ENCODE measurements at places on chromosomes 16 and 17.

- no peak for DNase-seq
These were observed 43.7 kb downstream of the CRISPLD2 start for GRCh38 chr16:84863481-84863814.

GRCh38 chr17:31509805-31510177, 118.3 kb downstream of the RAB11FIP4 start:
- no peak for DNase-seq

DNA sequence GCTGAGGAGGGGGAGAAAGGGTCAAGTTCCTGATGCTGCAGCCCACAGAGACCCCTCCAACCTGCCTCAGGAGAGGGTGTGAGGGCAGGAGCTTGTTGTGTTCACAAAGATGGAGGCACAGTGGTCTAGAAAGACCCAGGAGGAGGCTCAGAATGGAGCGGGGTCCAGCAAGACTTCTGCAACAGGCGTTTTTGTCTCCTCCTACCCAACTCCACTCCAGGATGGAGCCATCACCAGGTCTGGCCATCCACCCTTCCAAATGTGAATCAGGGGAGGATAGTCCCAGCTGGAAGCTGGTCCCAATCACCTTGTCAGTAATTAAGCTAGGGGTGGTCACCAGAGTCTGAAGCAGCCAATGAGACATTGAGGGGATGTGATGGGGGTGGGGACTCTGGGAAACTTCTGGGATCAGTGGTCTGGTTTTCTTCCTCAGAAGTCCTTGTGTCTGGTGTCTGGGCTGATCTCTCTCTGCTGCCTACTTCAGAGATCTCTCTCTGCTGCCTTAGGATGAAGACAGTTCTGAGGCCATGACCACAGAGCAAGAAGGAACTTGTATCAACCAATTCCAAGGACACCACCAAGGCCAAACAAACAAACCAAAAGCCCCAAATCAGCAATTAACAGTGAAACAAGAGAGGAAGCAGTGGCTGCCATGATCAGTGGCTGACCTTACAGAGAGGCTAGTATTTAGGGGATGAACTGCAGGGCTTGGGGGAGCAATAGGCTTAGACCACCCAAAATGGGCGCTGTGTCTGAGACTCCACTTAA, 14.5 kb downstream of the CD300LB start:
- no peak for DNase-seq

DNA sequence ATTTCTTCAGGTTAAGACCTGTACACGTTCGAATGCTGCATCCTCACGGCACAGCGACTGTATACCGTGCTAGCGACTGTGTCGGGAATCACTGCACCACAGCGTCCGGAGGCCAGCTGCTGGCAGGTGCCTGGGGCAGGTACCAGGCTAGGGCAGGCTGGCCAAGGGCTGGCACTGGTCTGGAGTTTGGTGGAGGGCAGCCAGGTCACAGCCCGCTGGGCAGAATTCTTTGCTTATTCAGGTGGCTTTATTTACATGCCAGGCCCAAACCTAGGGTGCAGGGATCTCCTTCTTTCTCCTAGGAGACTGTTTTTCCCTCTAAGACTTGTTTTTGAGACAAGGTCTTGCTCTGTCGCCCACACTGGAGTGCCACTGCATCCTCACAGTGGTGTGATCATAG, 37.9 kb downstream of the COTL1 start:
- DNase-seq, result peak; percentile 47

- no peak for DNase-seq
These were observed 48.1 kb upstream of the CHMP6 start for GRCh38 chr17:80943346-80944145.

- DNase-seq, result no peak
These were observed 225.6 kb downstream of the MSI2 start for GRCh38 chr17:57481910-57482391.

- no peak for DNase-seq
These were observed 118.2 kb downstream of the CDH13 start for GRCh38 chr16:82744958-82745357.

GRCh38 chr16:84467256-84467655, 37.2 kb downstream of the MEAK7 start:
- no peak for DNase-seq

DNA sequence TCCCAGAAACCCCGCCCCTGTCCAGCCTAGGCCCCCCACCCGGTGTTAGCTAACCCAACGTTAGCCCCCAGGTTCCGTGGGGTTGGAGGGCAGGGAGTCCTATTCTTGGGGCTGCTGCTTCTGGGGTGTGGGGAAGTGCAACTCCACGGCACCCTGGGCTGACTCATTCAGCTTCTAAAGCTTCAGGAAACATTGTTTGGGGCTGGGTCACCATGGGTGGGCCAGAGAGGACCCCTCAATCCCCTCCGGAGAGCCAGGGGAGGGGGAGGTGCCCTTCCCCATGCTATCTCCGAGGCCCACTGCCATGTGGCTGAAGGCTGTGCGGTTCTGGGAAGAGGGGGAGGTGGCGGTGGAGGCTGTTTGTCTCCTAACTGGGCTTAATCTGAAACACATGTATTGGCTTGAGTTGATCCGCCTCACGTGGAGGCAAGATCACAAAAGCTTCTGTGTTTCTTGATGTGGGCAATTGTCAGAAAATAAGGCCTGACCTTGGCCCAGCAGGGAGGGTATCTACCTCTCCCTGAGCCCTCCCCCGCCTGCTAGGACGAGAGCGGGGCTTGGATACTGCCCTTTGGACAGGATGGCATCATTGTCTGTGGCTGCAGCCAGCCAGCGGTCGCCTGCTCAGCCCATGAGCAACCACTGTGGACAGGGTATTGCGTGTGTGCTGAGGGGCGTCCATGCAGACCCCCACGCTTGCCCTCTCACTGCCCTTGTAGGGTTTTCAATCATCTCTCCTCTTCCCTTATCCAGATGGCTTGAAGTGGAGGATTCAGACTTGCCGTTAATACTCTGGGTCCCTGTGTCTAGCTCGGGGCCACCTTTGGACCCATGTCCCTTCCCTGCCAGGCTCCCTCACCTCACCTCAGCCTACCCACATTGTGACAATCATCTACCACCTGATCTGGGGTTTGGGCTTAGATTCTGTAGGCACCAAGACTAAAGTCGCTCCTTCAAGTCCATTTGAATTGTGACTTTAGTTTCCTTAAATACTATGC, 1.3 kb downstream of the SERPINF1 start:
- DNase-seq, result no peak

DNA sequence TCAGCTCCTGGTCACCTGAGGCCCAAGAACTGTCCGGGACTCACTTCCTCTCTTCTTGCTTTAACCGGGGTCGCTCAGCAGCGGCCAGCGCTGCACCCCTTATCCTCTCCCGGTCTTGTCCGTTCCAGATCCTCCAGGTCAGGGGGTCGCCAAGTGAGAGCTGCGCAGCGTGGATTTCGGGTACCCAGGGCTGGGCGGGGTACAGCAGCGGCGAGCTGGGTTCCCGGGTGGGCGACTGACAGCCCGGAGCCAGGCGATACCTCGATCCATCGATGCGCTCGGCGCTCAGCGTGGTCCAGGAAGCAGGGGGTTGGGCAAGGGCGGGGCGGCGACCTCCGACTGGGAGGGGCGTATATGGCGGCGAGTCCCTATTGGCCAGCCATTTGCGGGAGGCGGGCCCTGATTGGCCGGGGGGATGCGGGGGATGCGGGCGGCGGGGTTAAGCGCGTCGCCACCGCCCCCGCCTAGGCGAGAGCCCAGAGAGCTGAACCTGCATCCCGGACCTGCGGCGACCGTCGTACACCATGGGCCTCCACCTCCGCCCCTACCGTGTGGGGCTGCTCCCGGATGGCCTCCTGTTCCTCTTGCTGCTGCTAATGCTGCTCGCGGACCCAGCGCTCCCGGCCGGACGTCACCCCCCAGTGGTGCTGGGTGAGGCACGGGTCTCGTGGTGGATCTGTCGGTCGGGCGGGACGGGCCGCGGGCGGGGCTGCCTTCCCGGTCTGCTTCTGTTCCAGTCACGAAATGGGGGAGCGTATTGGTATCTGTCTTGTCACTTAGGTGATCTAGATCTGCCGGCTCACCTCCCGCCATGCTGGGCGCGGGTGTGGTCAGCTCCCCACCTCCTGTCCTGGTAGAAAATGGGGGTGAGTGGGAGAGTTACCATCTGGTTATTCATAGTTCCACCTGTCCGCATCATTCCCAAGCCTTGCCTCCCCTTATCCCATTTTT, at the start of gene PLA2G15:
PLA2G15 (plus strand) TSS at position 471 of the 951 bp plus-strand sequence; CDS start at position 525, 54 bp downstream.
- DNase-seq, result peak; percentile 72

- no peak for DNase-seq
These were observed 13.5 kb downstream of the SOX8 start for GRCh38 chr16:995087-995486.

DNA sequence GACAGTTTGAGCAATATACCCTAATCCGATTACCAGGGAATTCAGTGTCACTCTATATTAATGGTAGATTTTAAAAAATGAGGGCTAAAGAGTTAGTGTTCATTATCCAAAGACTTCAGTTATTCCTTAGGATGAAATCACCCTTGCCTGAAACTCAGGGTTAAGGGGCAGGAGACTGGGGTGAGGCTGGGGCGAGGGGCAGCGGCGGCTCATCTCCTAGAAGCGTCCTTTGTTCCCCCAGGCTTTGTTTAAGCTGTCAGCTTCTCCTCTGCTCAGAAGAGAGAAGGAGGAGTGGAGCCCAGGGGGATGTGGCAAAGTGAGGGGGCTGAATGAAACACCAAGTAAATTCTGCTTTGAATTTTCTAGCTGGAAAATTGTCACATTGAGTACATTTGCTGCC, 117.7 kb upstream of the ELAC2 start:
- no peak for DNase-seq

GRCh38 chr16:12214509-12214908, 238.0 kb downstream of the SNX29 start:
- DNase-seq, result no peak

GRCh38 chr16:10339777-10340732, 45.8 kb upstream of the ATF7IP2 start:
- no peak for DNase-seq

DNA sequence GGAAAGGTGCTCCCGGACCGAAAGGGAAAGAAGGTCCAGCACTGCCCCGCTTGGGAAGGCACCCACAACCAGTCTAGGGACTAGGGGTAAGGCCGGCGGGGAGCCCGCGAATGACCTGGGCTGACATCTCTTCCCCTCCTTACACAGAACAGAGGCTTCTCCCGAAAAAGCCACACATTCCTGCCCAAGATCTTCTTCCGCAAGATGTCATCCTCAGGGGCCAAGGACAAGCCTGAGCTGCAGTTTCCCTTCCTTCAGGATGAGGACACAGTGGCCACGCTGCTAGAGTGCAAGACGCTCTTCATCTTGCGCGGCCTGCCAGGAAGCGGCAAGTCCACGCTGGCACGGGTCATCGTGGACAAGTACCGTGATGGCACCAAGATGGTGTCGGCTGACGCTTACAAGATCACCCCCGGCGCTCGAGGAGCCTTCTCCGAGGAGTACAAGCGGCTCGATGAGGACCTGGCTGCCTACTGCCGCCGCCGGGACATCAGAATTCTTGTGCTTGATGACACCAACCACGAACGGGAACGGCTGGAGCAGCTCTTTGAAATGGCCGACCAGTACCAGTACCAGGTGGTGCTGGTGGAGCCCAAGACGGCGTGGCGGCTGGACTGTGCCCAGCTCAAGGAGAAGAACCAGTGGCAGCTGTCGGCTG, 1.5 kb downstream of the CNP start:
- no peak for DNase-seq

DNA sequence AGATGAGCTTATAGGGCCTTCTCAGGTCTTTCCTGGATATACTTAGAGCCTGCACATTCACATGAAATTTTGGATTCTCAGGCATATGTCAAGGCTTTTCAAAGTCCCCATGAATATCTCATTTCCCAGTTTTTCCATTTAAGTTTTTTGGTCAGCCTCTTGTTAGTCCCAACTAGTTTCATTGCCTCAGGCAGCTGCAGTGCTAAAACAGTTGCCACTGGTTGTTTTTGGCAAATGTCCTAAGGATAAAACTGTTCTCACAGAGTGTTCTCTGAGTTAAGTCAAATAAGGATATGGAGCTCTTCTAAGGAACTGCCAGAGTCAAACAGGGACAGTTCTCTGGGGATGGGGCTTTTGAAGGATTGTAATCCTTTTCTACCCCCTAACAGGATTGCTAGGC, 39.9 kb upstream of the ABCC11 start:
- no peak for DNase-seq

DNA sequence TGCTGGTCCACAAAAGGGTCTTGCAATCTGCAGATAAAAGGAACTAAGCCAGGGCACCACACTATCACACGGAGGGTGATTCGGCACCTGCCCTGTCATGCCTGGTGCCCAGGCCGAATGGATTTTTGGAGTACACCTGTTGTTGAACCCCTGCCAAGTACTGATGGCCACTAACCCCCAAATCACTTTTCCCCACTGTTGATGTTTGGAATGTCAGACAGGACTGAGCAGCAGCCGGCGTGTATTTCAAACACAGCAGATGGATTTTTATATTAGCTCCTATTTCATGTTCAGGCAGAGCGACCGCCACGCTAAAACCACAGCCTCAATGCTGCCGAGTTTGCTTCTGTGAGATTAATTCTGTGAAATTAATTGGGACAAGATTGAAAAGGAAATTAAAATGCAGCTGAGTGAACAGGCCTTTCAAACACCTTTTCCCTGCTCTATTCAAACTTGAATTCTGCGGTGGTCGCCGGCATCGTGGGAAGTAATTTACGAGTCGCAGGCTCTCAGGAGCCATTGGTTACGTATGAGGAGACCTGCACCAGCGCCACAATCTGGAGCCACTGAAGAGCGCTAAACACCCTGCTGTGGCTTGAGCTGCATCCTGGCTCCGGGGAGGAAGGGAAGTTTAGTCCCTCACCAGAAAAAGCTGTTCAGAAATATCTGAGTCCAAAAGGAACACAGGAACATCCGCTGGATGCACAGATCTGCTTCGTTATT, 48.5 kb downstream of the SNX11 start:
- no peak for DNase-seq

DNA sequence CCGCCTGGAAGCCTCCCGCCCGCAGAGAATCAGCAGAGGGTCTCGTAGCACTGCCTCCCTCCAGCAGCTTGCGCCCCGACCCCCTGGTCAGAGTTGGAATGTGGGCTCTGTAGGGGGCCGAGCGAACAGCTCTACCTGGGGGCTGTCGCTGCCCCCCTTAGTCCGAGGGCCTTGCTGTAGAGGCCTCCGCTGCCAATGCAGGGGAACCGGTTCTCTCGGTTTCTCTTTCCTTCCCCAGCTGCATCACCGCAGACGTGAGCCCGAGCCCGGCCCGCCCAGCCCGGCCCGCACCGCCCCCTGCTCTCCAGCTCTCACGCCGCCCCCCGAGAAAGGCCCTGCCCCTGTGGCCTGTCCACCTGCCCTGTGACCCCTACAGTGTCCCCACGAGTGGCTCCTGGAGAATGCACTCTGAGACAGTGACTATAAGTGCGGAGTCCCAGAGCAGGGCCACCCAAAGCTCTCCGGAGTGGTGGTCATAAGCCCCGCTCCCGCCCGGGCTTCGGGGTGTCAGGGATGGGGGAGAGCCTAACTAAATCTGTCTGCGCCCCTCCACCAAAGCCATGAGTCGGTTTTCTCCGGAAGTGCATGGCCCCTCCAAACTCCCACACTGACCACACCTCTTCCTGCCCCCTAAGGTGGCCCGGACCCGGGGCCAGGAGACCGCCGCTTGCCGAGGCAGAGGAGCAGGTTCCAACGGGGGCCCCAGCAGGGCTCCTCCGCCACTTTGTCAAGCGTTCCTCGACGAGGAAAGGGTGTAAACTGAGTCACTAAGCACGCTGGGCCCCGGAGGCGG, 1.7 kb downstream of the ARHGAP27 start:
- no peak for DNase-seq

Data from LNCaP clone FGC (cell line).